ENCODE measurements at places on chromosomes 13 and 19.

GRCh38 chr19:6861683-6862286, 25.6 kb upstream of the ADGRE1 start:
- DNase-seq: no peak

DNA sequence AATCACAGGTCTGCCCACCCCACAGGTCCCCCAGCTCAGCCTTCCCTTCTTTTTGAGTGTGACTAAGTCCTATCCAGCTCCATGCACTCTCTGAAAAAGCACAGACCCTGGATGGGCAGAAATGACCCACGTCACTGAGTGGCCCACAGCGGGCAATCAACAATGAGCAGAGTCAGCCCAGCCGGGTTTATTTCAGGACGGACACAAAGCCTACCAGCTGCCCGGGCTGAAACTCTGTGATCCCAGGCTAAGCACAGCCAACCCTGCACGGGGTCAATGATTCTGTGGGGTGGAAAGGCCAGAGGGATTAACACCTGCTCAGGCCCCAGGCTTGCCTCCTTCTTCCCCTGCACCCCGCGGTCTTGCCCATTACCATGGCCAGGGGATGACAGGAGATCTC, 8.4 kb downstream of the NAPA start:
- no peak for DNase-seq

- no peak for DNase-seq
Measured at GRCh38 chr19:48502350-48503018, 9.2 kb downstream of the LMTK3 start.

- no peak for DNase-seq
Measured at GRCh38 chr19:31402529-31403316, 53.5 kb upstream of the TSHZ3 start.
